ENCODE measurements at places on chromosomes 3 and 15.

- DNase-seq: no peak
These were observed 37.8 kb downstream of the CYFIP1 start for GRCh38 chr15:22942306-22942855.

- no peak for DNase-seq
These were observed 15.8 kb upstream of the SLC27A2 start for GRCh38 chr15:50166216-50166615.

DNA sequence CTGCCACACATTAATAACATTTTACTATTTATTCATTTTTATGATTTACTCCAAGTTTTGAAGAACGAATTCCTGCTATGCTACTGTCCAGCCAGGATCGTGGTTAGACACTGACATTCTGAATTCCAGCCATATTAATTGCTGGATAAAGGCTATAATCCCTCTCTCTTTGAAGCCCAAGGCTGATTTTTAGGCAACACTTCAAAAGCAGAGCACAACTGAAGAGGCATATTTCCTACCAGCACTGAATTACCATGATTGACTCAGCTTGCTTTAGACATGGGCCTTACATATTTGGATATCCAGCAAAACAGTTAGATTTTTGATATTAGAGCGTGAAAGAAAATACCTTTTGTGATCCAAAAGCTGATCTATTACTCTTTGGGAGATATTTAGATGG, 205.0 kb downstream of the ZIC1 start:
- DNase-seq: no peak

GRCh38 chr15:62402687-62403086, 237.6 kb upstream of the C2CD4B start:
- no peak for DNase-seq

DNA sequence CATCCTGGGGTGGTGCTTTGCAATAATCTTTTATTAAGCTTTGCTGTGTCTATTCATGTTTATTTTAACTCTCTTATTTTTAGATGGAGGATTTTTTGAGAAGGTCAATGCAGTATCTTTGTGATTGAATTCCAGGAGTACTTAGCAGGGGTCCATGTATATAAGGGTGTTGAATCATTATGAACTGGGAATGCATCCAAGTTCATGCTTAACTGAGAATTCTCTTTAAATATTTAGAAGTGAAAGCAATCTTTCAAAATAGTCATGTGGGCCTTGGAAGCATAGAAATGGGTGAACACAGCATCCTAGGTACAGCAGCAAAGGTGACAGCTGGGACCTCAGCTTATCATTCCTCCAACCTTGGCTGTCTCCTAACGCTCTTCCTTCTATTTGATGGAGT, 27.3 kb downstream of the SPTSSB start:
- no peak for DNase-seq

GRCh38 chr3:144822671-144823070, 851.0 kb downstream of the DIPK2A start:
- DNase-seq: no peak

GRCh38 chr3:128270559-128271492, 117.5 kb downstream of the EEFSEC start:
- DNase-seq: no peak

DNA sequence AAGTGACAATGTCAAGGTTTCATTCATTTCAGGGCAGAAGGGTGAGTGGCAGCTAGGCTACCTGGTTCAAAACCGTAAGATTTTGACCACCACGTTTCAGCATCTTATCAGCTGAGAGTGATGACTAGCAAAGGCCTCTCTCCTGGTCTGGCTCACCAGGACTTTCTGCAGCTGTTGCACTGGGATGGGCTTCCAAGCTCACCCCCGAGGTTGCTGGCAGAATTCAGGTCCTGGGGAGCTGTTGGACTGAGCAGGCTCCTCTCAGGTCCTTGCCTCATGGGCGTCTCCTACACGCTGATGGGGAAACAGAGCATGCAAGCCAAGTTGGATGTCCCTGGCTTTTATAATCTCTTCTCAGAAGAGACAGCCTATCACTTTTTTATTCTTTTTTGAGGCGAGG, 88.8 kb upstream of the RNU6-1 start:
- no peak for DNase-seq

- no peak for DNase-seq
These were observed 308.9 kb downstream of the EPHB1 start for GRCh38 chr3:135103917-135104316.

DNA sequence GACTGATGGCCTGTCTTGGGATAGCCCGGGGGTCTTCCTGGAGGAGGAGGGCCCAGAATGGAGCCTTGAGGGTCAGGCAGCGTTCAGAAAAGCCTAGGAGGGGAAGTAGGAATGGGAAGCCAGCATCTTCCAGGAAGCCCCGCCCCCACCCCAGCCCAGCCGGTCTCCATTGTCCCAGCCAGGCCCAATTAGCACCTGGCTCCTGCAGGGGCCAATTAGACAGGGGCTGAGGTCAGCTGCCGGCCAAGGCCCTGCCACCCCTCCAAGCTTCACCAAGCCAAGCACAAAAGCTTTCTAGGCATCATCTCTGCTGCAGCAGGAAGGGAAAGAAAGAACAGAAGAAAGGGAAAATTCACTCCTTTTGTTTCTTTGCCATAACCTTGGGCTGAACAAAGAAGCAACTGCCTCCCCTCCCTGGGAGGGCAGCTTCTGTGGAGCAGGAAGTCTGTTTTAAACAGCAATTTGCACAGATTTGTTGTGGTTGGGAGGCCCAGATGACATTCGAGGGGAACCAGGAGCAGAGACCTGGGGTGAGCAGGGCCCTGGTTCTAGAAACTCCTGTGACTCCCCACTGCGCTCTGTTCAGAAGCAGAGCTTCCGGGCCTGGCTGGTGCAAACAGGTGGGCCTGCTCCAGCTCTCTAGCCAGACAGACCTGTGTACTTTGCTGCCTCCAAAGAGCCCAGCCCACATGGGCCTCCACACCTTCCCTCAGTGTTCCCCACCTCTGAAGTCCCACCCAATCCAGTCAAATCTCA, 47.7 kb downstream of the CYP11A1 start:
- DNase-seq: no peak

- peak; percentile 46 for DNase-seq
These were observed 29.8 kb downstream of the STT3B start for GRCh38 chr3:31562525-31562924.

DNA sequence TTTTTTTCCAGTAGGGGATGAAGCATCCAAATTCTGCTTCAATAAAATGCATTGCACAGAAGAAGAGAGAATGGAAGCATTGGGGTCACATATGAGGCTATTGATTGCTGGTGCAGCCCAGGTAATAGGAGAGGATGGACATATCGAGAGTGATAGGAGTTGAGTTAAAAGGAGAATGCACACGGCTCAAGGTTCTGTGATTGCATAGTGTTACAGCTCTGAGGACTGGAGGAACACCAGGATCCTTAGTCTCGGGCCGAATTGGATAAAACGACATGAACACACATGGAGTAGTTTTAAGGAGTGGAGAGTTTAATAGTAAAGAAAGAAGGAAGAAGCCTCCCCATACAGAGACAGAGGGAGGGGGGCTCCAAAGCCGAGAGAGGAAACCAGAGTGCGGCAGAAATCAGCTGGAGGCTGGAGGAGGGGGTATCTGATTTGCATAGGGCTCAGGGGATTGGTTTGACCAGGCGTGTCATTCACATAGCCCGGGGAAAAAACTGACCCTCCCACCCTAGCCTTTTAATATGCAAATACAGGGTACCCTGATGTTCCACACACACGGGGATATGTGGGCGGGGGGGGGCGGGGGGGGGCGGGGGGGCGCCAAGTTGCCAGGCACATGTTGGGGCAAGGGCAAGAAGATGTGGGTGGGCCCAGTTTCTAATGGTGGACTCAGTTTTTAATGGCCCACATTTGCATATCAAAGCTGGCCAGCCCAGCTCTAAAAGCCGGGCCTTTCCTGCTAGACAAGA, 156.9 kb downstream of the AGBL1 start:
- no peak for DNase-seq

- no peak for DNase-seq
These were observed 13.0 kb downstream of the SLC9A9 start for GRCh38 chr3:143835312-143835711.

DNA sequence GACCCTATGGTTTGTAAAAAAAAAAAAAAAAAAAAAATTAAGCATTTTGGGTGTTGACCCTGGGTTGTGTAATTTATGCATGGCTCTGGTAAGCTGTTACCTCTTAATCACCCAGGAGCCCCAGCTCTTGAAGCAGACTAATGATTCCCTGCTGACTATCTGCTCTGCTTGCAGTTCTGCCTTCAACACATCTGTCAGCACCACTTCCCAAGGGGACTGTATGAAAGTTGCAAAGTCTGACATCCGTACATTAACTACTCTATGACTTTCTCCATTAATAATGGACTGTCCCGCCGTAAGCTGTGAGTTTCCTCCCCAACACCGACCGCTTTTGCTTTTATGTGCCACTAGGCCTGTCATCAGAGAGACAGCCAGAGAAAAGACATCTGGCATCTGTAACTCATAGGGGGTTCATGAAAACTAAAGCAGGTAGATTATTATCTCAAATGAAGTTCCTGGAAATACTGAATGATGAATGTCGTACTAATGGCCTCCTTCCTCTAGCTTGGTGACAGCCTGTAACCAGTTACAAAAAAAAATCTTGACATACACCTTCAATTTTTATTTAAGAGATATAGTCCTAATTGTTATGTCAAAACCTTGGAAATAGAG, 271.5 kb downstream of the IL5RA start:
- DNase-seq: no peak

DNA sequence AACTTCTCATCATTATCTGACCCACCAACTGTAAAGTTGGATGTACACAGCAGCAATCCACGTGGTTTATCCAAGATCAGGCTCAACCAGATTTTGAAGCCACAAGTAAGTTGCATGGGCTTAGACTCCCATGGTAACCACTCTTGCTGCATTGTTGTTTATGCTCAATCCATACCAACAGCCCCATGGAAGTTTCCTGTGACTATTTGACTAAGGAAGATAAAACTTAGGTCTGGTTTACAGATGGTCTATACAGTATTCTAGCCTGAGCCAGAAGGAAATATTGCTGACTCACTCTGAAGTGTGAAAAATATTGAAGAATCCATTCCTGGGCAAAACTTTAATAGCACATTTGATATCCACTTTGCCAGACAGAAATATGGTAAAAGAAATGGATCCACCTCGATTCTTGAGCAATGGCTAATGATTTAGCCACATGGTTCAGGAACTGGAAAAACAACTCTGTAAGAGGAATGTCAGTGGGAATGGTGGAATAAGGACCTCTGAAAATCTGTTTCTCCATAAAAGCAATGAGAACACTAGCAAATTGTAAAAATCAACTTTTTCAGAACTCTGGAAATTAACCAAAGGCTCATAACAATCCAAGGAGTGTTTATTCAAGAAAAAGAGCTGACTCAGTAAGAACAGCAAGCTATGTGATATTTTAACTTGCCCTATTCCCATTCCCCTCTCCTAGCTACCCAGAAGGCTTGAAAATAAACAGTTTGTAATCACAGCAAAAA, 162.9 kb upstream of the STT3B start:
- DNase-seq: no peak

DNA sequence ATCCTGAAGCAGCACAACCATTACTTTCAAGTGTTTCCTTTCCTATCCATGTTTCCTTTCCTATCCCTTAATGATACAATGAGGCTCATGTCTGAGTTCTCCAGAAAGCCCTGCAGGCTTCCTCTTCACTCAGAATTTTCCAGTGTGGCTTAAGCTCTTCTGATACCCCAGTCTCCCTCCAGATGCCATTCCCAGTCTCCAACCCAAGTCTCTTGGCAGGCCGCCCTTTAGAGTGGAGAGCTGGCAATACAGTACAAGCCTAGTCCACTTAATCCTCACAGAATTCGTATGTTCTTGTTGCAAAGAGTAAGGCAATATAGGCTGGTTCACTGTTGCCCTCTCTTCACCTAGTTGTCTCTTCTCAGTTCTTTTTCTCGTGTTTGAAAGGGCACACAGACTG, 503.9 kb upstream of the MDFIC2 start:
- DNase-seq: no peak

- no peak for DNase-seq
These were observed 97.2 kb downstream of the CLDN1 start for GRCh38 chr3:190224863-190225692.

- DNase-seq: no peak
These were observed 79.3 kb downstream of the AQP9 start for GRCh38 chr15:58217460-58217859.

DNA sequence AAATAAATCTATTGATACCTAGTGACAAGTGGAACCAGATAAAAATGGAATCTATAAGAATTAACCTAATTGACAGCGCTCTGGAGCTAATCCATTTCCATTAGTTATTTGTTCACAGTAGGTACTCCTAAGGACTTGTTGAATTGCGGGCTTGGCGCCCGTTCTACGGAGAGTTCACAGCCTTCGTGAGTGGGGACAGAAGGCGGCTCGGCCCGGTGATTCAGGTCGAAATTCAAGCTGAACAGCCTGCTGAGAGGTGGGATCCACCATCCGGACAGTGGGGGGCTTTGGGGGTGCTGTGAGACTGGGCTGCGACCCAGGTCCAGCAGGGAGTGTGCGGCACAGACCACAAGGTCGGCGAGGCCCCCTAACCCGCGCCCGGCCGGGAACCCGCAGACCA, 779 bp upstream of the CTNNB1 start:
- no peak for DNase-seq

DNA sequence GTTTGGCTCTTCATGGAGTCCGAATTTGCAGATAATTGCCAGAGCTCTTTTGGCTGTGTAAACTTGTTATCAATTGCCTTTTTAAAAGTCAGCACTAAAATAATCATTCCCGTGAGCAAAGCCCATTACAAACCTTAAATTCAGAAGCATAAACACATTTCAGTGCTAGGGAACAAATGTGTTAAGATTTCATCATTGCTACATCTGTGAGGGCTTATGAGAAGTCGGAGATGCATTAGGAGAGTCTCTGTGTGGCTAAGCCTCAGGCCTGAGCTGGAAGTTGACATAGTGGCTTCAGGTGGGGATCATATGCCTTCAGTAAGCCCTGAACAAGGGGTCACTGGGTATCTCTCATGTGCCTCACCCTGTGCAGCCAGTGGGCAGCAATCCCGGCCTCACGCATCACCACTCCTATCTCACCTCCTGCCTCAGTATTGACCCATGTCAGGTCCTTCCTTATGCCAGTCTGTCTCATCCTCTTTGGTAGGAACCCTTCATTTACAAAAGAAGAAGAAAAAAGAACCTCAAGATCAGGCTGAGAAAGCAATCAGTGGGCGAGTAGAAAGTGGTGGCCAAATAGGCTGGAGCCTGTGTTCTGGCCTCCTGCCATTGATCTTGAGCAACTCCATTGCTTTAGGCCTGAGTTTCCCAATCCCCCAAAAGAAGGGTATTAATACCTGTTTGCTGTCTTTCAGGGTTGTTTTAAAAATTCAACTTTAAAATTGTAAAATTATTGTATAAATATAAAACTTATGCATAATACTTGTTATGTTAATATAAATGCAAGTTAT, 233.5 kb downstream of the IL20RB start:
- DNase-seq: no peak

- no peak for DNase-seq
These were observed 191.9 kb upstream of the TSC22D2 start for GRCh38 chr3:150216041-150216811.

GRCh38 chr3:182241766-182242488, 530.2 kb downstream of the SOX2 start:
- DNase-seq: no peak

DNA sequence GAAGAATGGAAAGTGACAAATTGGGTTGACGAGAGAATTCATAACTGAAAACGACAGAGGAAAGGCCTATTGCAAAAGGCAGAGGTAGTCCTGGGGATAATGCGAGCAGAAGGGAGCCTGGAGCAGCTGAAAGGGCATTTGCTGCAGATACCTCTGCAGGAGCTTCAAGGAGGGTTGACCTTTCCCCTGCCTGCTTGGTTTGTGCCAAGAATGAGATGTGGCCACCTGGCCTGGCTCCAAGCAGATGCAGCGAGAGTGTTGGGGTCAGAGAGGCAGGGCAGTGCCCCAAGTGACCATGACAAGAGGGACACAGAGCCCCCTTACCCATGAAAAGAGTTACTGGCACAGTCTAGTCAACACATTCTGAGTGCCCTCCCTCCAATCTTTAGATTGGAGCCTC, 43.5 kb downstream of the SLC41A3 start:
- no peak for DNase-seq
